ENCODE measurements at places on chromosomes 1 and 21. TPM values are rescaled to one million over a fixed set of nuclear protein-coding genes. Genes with fewer than 3 reads are reported as not detected.

UBE2J2 gene
- total RNA-seq = 55.0 TPM

SMIM12 gene
- 19.3 TPM for total RNA-seq

GBP4 gene
- total RNA-seq = 0.83 TPM

SH2D5 gene
- 1.1 TPM for total RNA-seq

ERG gene
- not detected for total RNA-seq

PADI4 gene
- total RNA-seq = 7.7 TPM

STYXL2 gene
- total RNA-seq = not detected

ITGB2 gene
- 6.0 TPM for total RNA-seq

ASCL5 gene
- 0.38 TPM for total RNA-seq

RGS16 gene
- total RNA-seq = 0.25 TPM

SLC19A1 gene
- 25.0 TPM for total RNA-seq

AADACL3 gene
- not detected for total RNA-seq

GAS5 gene
- total RNA-seq = 234 TPM

PRAMEF9 gene
- total RNA-seq = not detected

ITLN2 gene
- not detected for total RNA-seq

KIF26B gene
- 0.11 TPM for total RNA-seq

ITPKB gene
- 13.4 TPM for total RNA-seq

KRTAP11-1 gene
- total RNA-seq = not detected

MAN1C1 gene
- 0.48 TPM for total RNA-seq

SDC3 gene
- 33.7 TPM for total RNA-seq

DNM3 gene
- total RNA-seq = 1.7 TPM

NMNAT2 gene
- 22.5 TPM for total RNA-seq

SDHB gene
- 101 TPM for total RNA-seq

WASF2 gene
- total RNA-seq = 96.5 TPM

RAB42 gene
- total RNA-seq = 7.6 TPM

CNST gene
- 9.1 TPM for total RNA-seq

E2F2 gene
- total RNA-seq = 9.0 TPM

SCNM1 gene
- total RNA-seq = 42.5 TPM

AQP10 gene
- not detected for total RNA-seq

PPFIA4 gene
- 5.0 TPM for total RNA-seq

PERM1 gene
- 0.60 TPM for total RNA-seq

VANGL2 gene
- 11.5 TPM for total RNA-seq

CCDC27 gene
- not detected for total RNA-seq

All from PC-9 (cell line).